ENCODE measurements at places on chromosomes 4 and X. TPM values are rescaled to one million over a fixed set of nuclear protein-coding genes. Genes with fewer than 3 reads are reported as not detected.

Gene MAGEA12
- total RNA-seq: not detected

Gene TRAM1L1
- not detected for total RNA-seq

Gene ANK2
- total RNA-seq: not detected

Gene ARHGAP6
- total RNA-seq: not detected

Gene MGST2
- 1.0 TPM for total RNA-seq

Gene PRDM5
- total RNA-seq: 0.28 TPM

Gene F8A3
- not detected for total RNA-seq

Gene PDCL2
- total RNA-seq: not detected

Gene CENPVL2
- not detected for total RNA-seq

Gene ACE2
- total RNA-seq: not detected

GRCh38 chr4:83961575-83961974 is 425.7 kb downstream of the GPAT3 start:
- no peaks in the 10 kb centered on the region for H3K27me3 ChIP-seq
- no peak overlapping the region for H3K27ac ChIP-seq
- no peaks in the 10 kb centered on the region for H3K4me1 ChIP-seq
- DNase-seq: no peak
- no peaks in the 10 kb centered on the region for H3K36me3 ChIP-seq

DNA sequence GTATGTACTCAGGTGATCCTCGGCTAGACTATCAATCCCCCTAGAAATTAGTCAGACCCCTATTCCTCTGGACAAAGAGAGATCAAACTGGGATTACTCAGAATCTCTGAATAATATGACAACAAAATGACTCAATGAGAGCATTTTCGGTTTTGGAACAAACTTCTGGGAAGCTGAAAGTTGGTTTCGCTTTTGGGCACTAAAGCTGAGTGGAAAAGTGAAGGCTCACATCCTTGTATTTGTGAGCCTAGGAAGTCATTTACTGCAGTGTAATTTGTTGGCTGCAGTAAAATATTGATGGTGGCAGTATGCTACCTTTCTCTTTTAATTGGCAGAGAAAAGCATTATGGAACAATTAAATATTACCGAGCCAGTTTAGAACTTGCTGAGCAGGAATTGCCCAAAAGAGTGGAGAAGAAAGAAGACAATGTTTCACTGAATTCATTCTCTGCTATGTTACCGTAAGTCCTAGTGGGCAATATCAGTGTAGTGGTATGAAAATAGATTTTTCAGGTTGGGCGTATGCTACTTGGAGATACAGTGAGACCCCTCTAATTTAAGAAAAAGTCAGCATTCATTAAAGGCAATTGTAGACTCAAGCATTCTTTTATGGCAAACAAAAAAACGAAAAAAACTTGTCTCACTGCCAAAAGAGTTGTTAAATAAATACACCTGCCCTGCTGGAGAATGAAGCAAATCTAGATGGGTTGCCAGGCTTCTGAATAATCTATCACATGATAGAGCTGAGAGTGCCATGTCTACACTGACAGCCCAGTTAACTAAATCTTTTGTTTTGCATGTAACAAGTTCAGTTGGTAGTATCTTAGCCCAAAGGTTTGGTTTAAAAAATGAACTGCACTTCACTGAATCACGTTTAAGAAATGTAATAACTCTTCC is 69.6 kb downstream of the AGTR2 start:
- DNase-seq: no peak
- H3K4me1 ChIP-seq: no peaks in the 10 kb centered on the region
- H3K4me3 ChIP-seq: no peak overlapping the region
- no peaks in the 10 kb centered on the region for H3K27me3 ChIP-seq
- H3K27ac ChIP-seq: no peak overlapping the region

- no peaks in the 10 kb centered on the region for H3K36me3 ChIP-seq
- H3K4me1 ChIP-seq: no peaks in the 10 kb centered on the region
- no peak overlapping the region for H3K4me3 ChIP-seq
- no peak for DNase-seq
- no peaks in the 10 kb centered on the region for H3K27me3 ChIP-seq
Measured at GRCh38 chrX:2574271-2574670, 73.5 kb upstream of the DHRSX start.

GRCh38 chr4:172721659-172722058 is 447.0 kb upstream of the GALNT7 start:
- no peak for DNase-seq
- no peaks in the 10 kb centered on the region for H3K4me1 ChIP-seq
- H3K36me3 ChIP-seq: no peaks in the 10 kb centered on the region

DNA sequence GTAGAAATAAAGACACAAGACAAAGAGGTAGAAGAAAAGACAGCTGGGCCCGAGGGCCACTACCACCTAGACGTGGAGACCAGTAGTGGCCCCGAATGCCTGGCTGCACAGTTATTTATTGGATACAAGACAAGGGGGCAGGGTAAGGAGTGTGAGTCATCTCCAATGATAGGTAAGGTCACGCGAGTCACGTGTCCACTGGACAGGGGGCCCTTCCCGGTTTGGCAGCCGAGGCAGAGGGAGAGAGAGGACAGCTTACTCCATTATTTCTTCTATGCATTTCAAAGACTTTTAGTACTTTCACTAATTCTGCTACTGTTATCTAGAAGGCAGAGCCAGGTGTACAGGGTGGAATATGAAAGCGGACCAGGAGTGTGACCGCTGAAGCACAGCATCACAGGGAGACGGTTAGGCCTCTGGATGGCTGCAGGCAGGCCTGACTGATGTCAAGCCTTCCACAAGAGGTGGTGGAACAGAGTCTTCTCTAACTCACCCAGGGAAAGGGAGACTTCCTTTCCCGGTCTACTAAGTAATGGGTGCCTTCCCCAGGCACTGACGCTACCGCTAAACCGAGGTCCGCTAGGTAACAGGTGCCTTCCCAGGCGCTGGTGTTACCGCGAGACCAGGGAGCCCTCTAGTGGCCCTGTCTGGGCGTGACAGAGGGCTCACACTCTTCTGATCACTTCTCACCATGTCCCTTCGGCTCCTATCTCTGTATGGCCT is 44.9 kb downstream of the ZBTB49 start:
- no peaks in the 10 kb centered on the region for H3K27me3 ChIP-seq
- no peaks in the 10 kb centered on the region for H3K36me3 ChIP-seq
- peaks cover 4% of the 10 kb centered on the region for H3K4me1 ChIP-seq
- H3K27ac ChIP-seq: no peak overlapping the region
- DNase-seq: peak; percentile 76
- no peak overlapping the region for H3K4me3 ChIP-seq

DNA sequence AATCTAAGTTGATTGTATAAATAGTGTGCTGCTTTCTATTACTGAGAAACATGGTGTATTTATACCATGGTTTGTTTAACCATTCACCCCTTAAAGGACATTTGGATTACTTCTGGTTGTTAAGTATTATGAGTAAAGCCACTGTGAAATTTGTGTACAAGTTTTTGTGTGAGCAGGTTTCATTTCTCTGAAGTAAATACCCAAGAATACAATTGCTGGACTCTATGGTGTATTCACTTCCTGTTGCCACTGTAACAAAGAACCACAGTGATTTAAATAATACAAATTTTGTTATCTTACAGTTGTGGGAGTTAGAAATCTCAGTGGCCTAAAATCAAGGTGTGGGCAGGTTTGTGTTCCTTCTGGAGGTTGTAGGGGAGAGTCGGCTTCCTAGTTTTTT is 869.6 kb downstream of the CCSER1 start:
- DNase-seq: no peak
- H3K4me1 ChIP-seq: no peaks in the 10 kb centered on the region
- H3K4me3 ChIP-seq: no peak overlapping the region

- no peak overlapping the region for H3K4me3 ChIP-seq
- H3K36me3 ChIP-seq: no peaks in the 10 kb centered on the region
- DNase-seq: no peak
- peaks cover 13% of the 10 kb centered on the region for H3K4me1 ChIP-seq
- H3K27me3 ChIP-seq: no peaks in the 10 kb centered on the region
- no peak overlapping the region for H3K27ac ChIP-seq
Measured at GRCh38 chr4:169080981-169081380, 70.9 kb upstream of the CBR4 start.

- no peaks in the 10 kb centered on the region for H3K36me3 ChIP-seq
- no peak overlapping the region for H3K27ac ChIP-seq
Measured at GRCh38 chrX:76555816-76556215, 128.3 kb downstream of the MAGEE1 start.

GRCh38 chrX:151984328-151984727 is 9.9 kb upstream of the GABRE start:
- no peaks in the 10 kb centered on the region for H3K27me3 ChIP-seq
- H3K27ac ChIP-seq: no peak overlapping the region
- no peak overlapping the region for H3K4me3 ChIP-seq
- H3K36me3 ChIP-seq: no peaks in the 10 kb centered on the region

GRCh38 chr4:62513306-62513705 is 1313.2 kb downstream of the ADGRL3 start:
- no peak overlapping the region for H3K27ac ChIP-seq
- no peak for DNase-seq
- no peaks in the 10 kb centered on the region for H3K27me3 ChIP-seq
- no peaks in the 10 kb centered on the region for H3K36me3 ChIP-seq
- no peaks in the 10 kb centered on the region for H3K4me1 ChIP-seq

GRCh38 chr4:128856246-128856645 is 46.7 kb downstream of the JADE1 start:
- H3K4me1 ChIP-seq: peaks cover 27% of the 10 kb centered on the region
- H3K36me3 ChIP-seq: peaks cover 48% of the 10 kb centered on the region
- no peak overlapping the region for H3K4me3 ChIP-seq
- H3K27ac ChIP-seq: no peak overlapping the region

DNA sequence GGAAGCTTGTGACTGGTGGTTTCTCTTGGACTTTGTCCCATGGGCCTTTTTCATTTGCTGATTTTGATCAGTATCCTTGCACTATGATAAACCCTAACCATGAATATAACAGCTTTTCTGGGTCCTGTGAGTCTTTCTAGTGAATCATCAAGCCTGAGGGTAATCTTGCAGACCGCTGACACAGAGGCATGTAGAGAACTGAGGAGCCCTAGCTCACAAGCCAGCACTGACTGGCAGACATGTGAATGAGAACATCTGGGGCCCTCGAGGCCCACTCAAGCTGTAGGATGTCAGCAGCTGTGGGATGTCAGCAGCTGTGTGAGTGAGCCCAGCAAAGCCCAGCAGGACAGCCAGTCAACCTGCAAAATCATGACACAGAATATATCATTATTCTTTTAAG is 36.7 kb downstream of the HMGB3 start:
- no peaks in the 10 kb centered on the region for H3K27me3 ChIP-seq
- no peak overlapping the region for H3K27ac ChIP-seq
- no peaks in the 10 kb centered on the region for H3K4me1 ChIP-seq
- no peak for DNase-seq
- no peak overlapping the region for H3K4me3 ChIP-seq
- no peaks in the 10 kb centered on the region for H3K36me3 ChIP-seq

- DNase-seq: no peak
- peak within 1 kb of the TSS; percentile 23 for H3K4me3 ChIP-seq
- no peaks in the 10 kb centered on the region for H3K36me3 ChIP-seq
- peaks cover 8% of the 10 kb centered on the region for H3K4me1 ChIP-seq
- H3K27ac ChIP-seq: no peak within 1 kb of the TSS
Measured at GRCh38 chr4:40629401-40630334, at the start of gene RBM47. TSS of gene RBM47 (minus strand) at chr4:40629864. CDS start at chr4:40438893, 190,971 bp downstream.

DNA sequence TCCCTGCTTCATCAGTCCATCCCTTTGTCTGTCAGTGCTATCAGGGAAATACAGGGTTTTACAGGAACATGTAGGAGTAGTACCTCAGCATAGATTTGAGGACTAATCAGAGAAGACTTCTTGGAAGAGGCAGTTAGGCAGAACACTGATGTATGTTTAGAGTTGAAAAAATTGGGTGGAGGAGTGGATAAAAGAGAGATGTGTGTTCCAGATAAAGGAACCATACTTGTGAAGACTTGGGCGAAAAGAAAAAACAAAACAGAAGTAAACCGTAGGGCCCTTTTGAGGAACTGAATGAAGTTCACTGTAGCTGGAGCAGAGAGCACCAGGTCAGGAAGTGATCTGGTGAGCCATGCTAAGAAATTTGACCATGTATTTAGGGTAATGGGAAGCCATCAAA is 32.3 kb downstream of the AFF1 start:
- H3K27ac ChIP-seq: no peak overlapping the region
- DNase-seq: no peak
- no peak overlapping the region for H3K4me3 ChIP-seq
- H3K27me3 ChIP-seq: no peaks in the 10 kb centered on the region
- peaks cover 34% of the 10 kb centered on the region for H3K4me1 ChIP-seq
- H3K36me3 ChIP-seq: peaks cover 3% of the 10 kb centered on the region

- no peak overlapping the region for H3K4me3 ChIP-seq
- no peaks in the 10 kb centered on the region for H3K4me1 ChIP-seq
- no peak overlapping the region for H3K27ac ChIP-seq
- DNase-seq: no peak
Measured at GRCh38 chrX:38293741-38294140, 33.6 kb downstream of the RPGR start.

GRCh38 chr4:123017636-123018395 is 95.4 kb upstream of the NUDT6 start:
- H3K27ac ChIP-seq: no peak overlapping the region
- no peak overlapping the region for H3K4me3 ChIP-seq
- no peaks in the 10 kb centered on the region for H3K27me3 ChIP-seq
- H3K4me1 ChIP-seq: no peaks in the 10 kb centered on the region
- DNase-seq: no peak

DNA sequence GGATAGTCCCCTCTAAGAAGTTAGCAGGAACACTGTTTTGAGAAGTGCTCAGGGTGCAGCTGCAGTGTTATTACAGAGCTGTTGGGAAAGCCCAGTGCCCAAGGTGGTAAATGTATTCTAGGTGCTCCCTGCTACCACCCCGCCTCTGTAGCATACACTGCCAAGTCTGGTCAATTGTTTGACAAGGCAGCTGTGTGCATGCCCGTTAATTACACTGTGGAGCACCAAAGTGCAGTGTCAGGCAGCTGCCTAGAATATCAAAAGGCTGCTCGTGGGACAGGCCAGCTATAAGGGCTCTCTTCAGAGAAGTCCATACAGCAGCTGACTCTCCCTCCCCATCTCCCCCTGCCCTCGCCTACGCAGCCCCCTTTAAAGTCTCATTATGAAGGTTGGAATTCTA is 99.9 kb upstream of the KLHL13 start:
- H3K36me3 ChIP-seq: no peaks in the 10 kb centered on the region
- no peaks in the 10 kb centered on the region for H3K27me3 ChIP-seq
- H3K4me1 ChIP-seq: no peaks in the 10 kb centered on the region
- no peak overlapping the region for H3K4me3 ChIP-seq

DNA sequence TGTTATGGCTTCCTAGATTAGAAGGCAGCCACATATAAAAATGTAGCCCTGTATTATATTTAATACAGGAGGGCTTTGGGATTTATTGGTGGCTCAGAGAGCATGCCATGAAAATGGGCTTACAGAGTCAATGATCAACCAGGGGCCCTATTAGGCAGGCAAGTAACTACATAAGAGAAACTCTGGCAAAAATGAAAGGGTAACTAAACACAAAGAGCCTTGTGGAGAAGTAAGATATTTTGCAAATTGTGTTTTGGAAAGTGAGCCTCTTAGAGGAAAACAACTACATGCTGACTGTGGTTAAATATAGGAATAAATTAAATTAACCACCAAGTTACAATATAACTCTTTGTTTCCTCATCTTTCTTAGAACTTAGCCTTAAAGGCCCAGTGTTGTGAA is 5.5 kb downstream of the SAT1 start:
- H3K36me3 ChIP-seq: peaks cover 10% of the 10 kb centered on the region
- no peaks in the 10 kb centered on the region for H3K27me3 ChIP-seq
- peaks cover 17% of the 10 kb centered on the region for H3K4me1 ChIP-seq
- no peak overlapping the region for H3K4me3 ChIP-seq
- no peak for DNase-seq
